ENCODE measurements at places on chromosomes 2 and 18.

DNA sequence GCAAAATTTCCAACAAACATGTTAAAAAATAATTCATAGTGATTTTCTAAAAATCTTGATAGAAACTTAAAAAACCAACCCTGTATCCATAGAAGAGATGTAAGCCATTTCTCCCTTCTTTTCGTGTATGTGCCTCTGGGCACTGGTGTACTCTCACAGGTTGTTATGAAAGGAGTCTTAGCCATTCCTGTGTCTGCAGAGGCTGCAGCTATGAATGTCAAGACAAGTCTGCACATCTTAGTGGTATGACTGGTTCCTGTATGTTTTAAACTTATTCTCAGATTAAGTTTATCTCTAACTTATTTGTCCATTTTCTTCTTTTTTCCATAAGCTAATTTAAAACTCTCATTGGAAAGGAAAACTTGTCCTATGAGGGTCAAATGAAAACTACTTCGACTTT lies 84.0 kb downstream of the DPP4 start:
- DNase-seq: no peak

GRCh38 chr2:150228936-150229335 lies 258.5 kb downstream of the RND3 start:
- DNase-seq: no peak

DNA sequence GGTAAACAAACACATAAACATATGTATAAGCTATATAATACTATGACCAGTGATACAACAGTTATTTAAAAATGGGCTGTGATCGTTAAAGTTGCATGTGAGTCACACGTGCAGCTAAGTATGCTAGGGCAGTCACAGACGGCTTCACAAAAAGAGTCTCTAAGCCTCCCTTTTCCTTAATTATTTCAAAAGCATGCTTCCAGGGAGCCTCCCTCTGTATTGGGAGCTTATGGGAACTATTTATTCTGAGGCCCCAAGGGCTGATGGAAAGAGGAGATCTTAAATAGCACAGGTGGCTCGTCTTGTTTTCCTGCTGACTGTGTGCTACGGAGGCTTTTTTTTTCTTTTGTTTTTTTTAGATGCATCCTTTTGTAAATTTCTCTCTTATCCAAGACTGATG lies 94.3 kb downstream of the ADCYAP1 start:
- peak; percentile 4 for DNase-seq

- no peak for DNase-seq
These were observed 12.3 kb upstream of the SLC35F5 start for GRCh38 chr2:113768770-113769169.

DNA sequence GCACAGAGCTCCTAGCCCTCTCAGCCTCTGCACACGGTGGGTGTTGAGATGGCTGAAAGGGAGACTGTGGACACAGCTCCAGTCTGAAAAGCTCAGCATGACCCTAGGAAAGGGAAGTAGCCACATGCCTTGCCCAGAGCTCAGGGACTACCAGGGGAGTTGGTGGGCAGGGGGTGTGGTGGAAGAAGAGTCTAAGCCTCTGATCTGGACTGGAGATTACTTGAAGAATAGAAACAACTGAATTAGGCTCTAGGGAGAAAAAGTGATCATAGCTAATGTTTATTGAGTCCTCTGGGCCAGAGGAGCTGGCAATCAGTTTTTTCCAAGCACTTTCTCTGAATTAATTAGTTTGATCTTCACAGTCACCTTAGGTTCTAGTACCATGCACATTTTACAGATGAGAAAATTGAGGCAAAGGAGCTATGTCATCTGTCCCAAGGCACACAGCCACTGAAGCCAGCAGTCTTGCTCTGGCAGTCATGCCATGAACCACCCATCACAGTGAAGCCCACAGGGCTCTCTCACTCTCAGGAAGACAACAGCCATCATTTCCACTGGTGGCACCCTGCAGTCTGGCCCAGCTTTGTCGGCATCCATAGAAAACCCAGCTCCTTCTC lies 10.3 kb downstream of the SDC1 start:
- DNase-seq: no peak

- no peak for DNase-seq
These were observed 183.1 kb downstream of the MYCN start for GRCh38 chr2:16123421-16123820.

DNA sequence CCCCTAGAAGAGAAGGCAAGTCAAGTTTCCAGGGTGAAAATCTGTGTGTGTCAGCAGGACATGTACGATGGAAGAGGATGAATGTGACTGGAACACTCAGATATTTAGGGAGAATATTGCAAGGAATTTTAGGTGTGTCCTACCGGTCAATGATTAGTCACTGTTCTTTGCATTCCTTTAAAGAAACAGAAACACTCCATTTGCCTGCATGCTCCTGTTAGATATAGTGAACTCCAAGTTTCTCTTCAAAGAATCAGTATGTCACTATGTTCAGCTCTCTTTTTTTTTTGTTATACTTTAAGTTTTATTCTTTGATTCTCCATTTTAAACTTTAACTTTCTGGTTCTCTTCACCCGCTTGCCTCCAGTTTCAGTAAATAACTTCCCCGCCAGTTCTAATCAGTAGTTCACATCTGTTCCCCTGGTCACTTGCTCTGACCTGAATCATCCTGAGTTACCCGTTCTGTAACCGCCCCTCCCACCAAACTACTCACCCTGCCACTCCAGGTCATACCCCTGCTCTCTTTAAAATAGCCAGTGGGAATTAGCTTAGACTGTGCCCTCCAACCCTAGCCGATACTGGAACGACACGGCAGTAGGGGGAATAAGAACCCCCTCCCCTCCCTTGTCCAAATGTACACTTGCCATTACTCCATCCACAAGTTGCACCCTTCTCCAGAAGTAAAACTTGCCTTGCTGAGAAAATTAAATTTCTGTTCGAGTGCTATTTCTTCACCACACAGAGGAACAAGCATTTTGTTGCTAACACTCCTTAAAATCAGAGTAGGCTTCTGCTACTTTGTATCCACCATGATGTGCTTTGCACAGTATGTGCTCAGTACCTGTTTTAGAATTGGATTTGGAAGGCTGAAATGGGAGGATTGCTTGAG lies 268.4 kb downstream of the METTL4 start:
- DNase-seq: no peak

GRCh38 chr18:23350188-23350587 lies 102.9 kb upstream of the RIOK3 start:
- no peak for DNase-seq

- no peak for DNase-seq
These were observed 28.9 kb downstream of the MARCHF4 start for GRCh38 chr2:216343221-216343980.

GRCh38 chr18:42275138-42275535 lies 320.1 kb downstream of the PIK3C3 start:
- no peak for DNase-seq

DNA sequence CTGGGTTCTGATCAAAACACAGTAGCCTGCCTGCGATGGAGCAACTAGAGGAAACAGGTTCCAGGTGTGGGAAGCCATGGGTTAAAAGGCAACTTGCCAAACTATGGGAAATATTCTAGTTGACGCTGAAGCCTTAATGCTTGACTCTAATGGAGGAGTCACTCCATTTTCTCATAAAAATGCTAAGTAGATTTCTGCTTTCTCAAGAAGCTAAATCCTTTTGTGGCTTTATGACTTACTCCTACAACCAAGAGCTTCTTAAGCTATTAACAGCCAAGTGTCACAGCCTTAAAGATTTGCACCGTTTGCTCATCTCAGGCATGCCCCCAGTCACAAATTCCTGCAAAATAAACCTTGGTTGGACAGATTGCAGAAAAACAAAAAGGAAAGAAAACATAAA lies 25.2 kb downstream of the ANKRD44 start:
- DNase-seq: no peak

DNA sequence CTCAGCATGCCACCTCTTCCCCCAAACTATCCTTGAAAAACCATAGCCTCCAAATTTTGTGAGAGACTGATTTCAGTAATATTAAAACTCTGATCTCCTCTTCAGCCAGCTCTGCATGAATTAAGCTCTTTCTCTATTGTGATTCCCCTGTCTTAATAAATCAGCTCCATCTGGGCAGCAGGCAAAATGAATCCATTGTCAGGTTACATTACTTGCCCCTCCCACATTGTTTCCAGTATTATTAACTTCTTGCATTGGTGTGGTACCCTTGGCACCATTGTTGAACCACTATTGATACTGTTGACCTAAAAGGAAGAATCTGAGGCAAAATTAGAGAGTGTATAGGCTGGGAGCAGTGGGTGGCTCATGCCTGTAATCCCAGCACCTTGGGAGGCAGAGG lies 512.2 kb upstream of the VRK2 start:
- DNase-seq: no peak

DNA sequence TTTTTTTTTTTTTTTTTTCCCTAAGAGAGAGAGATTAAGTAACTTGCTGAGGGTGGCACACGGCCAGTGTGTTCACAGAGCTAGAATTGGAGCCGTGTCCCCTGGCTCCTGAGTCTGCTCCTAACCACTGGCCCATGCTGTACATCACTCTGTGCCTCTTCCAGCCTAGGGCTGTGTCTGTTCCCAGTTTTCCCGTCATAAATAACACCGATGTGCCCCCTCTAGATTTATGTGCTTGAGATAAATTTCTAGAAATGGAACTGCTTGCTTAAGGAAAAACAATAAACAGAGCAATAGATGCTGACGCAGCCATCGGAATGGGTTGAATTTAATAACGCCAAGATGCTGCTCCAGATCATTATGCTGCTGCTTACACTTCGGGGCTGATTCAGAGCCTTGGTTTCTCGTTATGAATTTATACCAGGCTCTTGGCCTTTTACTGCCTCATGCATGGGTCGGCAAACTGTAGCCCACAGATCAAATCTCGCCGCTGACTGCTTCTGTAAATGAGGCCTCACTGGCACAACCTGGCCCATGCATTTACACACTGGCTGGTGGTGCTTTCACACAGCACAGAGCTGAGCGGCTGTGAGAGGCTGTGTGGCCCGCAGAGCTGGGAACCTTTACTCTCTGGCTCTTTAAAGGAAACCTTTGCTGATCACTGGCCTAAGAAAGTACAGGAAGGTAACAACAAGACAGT lies 58.1 kb downstream of the NDUFA10 start:
- DNase-seq: no peak

DNA sequence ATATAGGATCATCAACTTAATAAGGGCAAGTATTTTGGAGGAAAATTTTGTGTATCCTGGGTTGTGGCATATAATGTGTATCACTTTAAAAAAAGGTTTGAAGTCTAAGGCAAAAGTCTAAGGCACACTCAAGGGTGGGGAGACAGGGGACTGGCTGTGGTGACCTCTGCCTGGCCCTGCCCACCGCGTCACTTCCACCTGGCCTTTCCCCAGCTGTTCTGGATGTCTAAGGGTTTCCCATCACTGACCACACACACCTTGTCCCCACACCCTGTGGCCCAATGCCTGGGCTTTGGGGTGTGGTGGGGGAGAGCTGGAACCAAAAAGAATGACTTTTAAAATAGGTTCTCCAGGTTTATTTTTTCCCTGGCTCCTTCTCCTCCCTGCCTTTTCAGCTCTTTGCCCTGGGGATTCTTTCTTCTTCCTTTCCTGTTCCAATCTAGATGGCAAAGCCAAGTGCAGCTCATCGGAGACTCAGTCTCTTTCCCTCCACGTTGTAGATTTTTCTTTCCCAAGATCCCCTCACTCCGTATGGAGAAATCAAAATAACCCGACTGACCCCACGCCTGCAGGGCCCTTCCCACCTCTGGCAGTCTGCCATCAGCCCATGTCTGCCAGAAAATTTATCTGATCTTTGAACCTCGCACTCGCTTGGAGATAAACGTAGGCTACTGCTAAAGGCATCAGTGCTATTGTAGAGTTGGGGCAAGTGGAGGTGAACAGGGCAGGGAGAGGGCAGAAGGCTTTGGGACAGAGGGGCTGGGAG lies 257.2 kb downstream of the DYSF start:
- DNase-seq: no peak

GRCh38 chr2:236531996-236532395 lies 37.6 kb upstream of the ACKR3 start:
- DNase-seq: no peak

DNA sequence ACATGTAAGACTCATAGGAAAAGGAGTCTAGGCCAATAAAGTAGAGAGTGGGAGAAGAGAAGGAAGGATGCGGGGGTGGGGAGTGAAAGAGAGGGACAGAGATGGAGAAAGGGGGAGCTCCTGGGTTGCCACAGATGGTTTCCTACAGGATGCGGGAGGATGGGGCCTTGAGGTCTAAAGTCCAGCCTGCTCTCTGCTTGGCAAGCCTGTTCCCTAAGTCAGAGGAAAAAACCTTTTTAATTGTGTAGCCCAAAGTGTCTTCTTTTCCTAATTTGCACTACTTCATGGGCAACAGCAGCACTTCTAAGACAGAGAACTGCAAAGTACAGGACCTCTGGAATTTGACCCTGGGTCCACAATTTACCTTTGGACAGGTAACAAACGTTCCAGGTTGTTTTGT lies 1.4 kb upstream of the FAM110C start:
- DNase-seq: no peak

GRCh38 chr2:54052825-54053718 lies 62.3 kb upstream of the ACYP2 start:
- no peak for DNase-seq

- DNase-seq: no peak
These were observed 33.5 kb downstream of the MGAT5 start for GRCh38 chr2:134287323-134287722.

DNA sequence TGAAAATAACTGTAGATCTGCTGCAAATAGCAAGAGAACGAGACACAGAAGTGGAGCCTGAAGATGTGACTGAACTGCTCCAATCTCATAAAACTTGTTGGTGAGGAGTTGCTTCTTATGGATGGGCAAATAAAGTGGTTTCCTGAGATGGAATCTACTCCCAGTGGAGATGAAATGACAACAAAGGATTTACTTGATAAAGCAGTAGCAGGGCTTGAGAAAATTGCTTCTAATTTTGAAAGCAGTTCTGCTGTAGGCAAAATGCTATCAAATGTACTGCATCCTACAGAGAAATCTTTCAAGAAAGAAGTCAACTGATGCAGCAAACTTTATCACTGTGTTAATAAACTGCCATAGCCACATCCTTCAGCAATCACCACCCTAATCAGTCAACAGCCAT lies 44.0 kb downstream of the RPRD1A start:
- no peak for DNase-seq

- DNase-seq: no peak
These were observed 82.7 kb upstream of the SLC35G4 start for GRCh38 chr18:11526675-11527074.

- DNase-seq: no peak
These were observed 273.7 kb upstream of the LRATD1 start for GRCh38 chr2:14358774-14359173.

- DNase-seq: no peak
These were observed 154.8 kb upstream of the PGAP1 start for GRCh38 chr2:197081294-197081693.

DNA sequence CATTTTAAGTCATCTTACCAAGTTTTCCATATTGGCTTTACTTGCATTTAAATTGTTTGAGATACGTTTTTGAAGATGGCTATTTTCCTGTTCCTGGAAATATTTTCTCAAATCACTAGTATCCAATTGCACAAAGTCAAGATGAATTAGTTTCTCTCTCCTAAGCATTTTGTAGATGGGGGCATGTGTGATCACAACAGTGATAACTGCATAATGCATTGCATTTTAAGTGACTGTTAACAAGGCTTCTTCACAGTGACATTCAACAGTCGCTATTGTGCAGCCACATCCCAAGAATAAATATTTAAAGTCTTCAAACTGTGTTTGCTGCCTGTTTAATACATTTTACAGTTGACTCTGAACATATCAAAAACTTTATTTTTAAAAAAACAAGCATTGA lies 694.2 kb upstream of the CDH7 start:
- DNase-seq: no peak

All from NCI-H2171 (cell line).